ENCODE measurements at places on chromosomes 3 and 15. TPM values are rescaled to one million over a fixed set of nuclear protein-coding genes. Genes with fewer than 3 reads are reported as not detected.

GRCh38 chr15:93983526-93983925, 247.8 kb upstream of the MCTP2 start:
- DNase-seq = no peak

GRCh38 chr3:70816346-70816745, 503.9 kb upstream of the MDFIC2 start:
- no peak for DNase-seq

The EFL1 gene
- 21.6 TPM for polyA plus RNA-seq

GRCh38 chr3:193134856-193135255, 106.2 kb upstream of the PLAAT1 start:
- DNase-seq = no peak

The HMG20A gene
- polyA plus RNA-seq = 71.0 TPM

The CPA3 gene
- 0.32 TPM for polyA plus RNA-seq

All from right renal pelvis (tissue), 4 donors.